ENCODE measurements at places on chromosomes 13 and 19. TPM values are rescaled to one million over a fixed set of nuclear protein-coding genes. Genes with fewer than 3 reads are reported as not detected.

- DNase-seq = no peak
These were observed 35.4 kb upstream of the INTS6 start for GRCh38 chr13:51488212-51488611.

- DNase-seq = peak; percentile 46
These were observed 24.3 kb downstream of the ARL11 start for GRCh38 chr13:49652355-49653305.

DNA sequence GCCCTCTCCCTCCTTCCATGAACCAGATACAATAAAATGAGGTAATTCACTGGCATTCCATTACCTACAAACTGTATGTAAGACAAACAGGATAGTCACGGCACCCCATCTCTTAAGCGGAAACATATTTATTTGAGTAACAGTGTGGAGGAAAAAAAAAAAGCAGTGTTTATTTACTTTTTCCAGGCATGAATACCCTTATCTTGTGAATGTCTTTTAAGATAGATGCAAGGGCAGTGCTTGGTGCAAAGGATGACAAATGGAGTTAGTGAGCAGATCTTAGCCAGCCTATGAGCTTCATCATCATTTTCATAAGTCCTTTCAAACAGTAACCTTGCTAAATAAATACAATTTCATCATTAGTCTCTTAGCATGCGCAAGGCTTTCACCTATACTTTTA, 1661.8 kb upstream of the SPRY2 start:
- no peak for DNase-seq

GRCh38 chr19:38004521-38005223, 97.7 kb downstream of the SIPA1L3 start:
- peak; percentile 91 for DNase-seq

DNA sequence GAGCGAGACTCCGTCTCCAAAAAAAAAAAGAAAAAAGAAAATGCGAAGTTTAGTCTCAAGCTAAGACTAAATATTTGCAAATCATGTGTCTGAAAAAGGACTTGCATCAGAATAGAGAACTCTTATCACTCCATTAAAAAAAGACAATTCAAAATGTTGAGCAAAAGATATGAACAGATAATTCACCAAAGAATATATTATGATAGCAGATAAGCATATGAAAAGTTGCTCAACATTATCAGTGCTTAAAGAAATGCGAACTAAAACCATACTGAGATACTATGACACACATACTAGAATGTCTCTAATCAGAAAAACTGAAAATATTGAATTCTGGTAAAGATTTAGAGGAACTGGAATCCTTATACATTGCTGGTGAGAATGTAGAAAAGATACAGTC, 38.7 kb upstream of the SACS start:
- DNase-seq = no peak

- DNase-seq = no peak
These were observed 18.3 kb upstream of the CCNP start for GRCh38 chr19:40244579-40245317.

NANOS3 gene
- total RNA-seq = not detected

PNMA8A gene
- 6.4 TPM for total RNA-seq

OR7D2 gene
- not detected for total RNA-seq

ZNF333 gene
- 31.3 TPM for total RNA-seq

TJP3 gene
- 59.7 TPM for total RNA-seq

PLVAP gene
- 159 TPM for total RNA-seq

Data from ureter (tissue), 1 donor.